ENCODE measurements at places on chromosomes 11 and 22.
A peak's percentile ranks its signal among the peaks of the same experiment; 100 is the strongest.

GRCh38 chr11:33773404-33773986 lies 825 bp downstream of the FBXO3 start:
- no peak for DNase-seq

DNA sequence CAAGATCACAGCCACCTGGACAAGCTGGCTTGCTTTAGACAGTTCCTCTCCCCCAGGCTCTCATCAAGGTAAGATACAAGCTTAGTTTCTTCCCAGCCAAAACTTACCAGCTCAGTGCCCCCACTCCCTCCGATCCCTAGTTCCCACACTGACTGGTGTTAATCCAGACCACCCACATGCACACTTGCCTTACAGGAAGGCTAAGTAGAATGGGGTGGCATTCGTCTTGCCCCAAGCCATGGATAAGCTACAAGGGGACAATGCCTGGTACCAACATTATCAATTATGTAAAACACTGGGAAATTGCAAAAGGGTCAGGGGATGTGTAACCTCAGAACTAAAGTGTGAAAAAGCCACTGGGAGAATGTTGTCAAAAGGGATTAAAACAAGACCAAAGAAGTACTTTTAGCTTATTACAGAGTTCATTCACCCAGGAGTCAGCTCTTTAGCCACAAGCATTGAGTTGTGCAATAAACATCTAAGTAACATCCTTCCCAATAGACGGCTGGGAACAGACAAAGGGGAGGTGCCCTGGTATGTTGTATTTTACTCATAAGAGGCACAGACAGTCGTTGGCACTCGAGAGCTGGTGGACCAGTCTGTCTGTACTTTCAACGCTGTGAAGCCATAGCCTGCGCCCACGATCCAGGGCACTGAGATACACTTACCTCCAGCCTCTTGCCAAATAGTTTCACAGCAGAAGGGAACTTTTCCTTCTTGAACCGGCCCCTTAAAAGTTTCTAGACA lies 1.1 kb downstream of the DHCR7 start:
- no peak for DNase-seq

- DNase-seq, result no peak
These were observed 27.6 kb upstream of the SLC35C1 start for GRCh38 chr11:45777127-45777969.

- no peak for DNase-seq
These were observed 282 bp downstream of the PC start for GRCh38 chr11:66957971-66958231.

- DNase-seq, result no peak
These were observed 7.1 kb downstream of the SNU13 start for GRCh38 chr22:41681616-41682015.

- peak; percentile 77 for DNase-seq
These were observed 627 bp downstream of the ASCL2 start for GRCh38 chr11:2269601-2270321.

GRCh38 chr11:116660011-116660410 lies 112.8 kb downstream of the BUD13 start:
- DNase-seq, result no peak

GRCh38 chr11:76802621-76803020 lies 19.5 kb downstream of the TSKU start:
- no peak for DNase-seq

DNA sequence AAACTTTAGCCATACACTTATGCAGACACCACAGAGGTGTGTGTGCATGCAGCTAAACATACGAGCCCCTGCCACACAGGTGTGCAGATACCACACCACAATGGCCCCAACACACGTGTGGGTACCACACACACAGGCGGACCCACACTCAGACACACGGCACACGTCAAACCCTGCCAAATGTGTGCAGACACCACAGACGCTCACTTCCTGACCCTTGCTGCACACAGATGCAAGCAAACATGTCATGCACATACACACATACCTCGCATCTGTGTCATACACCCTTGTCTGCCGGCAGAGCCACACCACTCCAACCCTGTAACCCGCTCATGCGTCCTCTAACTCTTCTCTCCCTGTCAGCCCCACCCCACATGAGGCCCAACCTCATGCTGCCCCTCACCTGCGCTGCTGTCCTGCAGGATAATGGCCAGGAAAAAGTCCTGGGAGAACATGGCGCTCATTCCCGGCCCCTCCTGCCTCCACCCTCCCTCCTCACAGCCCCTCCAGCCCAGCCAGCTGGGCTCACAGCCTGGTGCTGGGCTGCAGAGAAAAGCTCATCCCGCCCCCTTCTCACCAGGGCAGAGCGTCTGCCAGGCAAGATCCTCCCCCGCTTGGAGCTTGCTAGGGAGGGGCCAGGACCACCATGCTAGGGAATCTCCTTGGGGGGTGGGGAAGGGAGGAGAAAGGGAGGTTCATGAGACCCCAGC lies 14.2 kb downstream of the SMPD1 start:
- no peak for DNase-seq

- no peak for DNase-seq
These were observed 50.5 kb downstream of the CLTCL1 start for GRCh38 chr22:19240813-19241592.

DNA sequence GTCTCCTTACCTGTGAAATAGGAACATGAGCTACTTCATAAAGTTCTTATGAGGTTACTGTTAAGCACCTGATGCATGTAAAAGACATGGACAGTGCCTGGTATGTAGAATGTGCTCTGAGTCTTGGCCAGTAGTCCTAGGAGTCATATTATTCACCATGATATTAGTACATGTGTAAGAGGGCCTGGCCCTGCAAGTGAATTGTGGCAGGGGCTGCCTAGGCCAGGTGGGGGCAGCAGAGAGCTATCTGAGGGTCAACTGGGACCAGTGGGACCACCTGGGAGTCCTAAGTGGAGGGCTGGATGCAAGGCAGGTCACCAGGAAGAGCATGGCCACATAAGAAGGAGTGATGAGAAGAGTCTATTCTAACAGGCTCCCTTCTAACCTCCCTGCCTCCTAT lies 529.5 kb downstream of the SOX6 start:
- DNase-seq, result no peak

- no peak for DNase-seq
These were observed 20.0 kb downstream of the MTFP1 start for GRCh38 chr22:30445438-30446145.

GRCh38 chr22:17412232-17412631 lies 43.0 kb downstream of the CECR2 start:
- DNase-seq, result no peak

DNA sequence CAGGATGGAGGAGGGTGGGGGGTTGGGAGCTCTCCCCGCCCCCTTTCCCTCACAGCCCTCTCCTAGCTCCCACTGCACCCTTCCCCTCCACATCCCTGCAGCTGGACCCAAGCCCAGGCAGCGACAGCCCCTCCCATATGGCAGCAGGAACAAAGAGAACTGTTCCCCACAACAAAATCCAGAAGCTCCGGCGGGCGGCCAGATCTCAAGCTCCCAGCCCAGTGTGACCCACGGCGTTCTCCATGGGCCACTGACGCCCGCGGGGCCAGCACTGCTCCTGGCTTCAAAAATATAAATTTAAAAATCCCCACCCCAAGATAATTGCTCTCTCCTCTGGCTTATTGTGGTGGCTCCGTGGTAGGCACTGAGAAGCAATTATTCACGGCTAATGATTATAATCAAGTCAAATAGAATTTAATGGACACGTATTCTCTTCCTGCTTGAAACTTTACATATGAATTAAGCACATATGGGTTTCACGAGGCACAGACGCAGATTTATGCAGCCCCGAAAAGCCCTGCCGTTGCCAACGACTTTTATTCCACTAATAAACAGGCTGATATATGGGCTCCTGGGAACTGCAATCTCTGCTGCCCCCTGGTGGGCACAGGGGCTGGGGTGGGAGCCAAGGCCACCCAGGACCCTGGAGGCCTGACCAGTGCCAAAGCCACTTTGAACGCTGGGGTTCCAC lies 17.5 kb downstream of the MACROD1 start:
- no peak for DNase-seq

- DNase-seq, result no peak
These were observed 9.2 kb upstream of the PRSS23 start for GRCh38 chr11:86790867-86791849.

GRCh38 chr22:19406846-19407245 lies 24.7 kb downstream of the HIRA start:
- no peak for DNase-seq

DNA sequence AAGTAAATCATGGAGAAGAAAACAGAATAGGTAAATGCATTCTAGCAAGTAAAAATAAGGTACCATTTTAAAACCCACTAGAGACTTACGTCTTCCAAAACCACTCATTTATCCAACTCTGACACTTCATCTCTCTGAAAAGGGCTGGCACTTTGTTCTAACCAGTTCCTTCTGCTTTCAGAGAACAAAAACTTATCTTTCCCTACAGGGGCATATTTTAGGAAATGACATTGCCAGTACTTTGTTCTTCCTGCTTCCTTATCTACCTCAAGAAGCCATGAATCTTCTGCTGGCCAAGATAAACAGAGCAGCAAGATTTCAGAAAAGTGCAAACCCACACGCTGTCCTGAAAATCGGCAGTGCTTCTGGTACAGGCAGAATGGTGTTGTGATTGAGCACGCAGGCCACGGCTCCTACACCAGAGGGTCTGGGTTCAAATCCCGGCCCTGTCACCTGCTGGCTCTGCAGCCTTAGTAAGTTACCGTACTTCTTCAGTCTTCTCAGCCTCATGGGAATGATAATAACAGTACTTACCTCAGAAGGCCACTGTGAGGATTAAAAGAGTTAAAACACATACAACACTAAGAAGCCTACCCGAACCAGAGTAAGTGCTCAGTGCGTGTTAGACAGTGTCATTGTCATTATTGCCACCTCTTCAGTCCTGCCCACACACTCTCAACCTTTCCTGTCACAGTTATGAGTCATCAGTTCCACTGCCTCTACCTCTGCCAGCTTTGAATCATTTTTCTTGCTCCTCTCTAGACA lies 11.0 kb downstream of the MPZL3 start:
- DNase-seq, result no peak

DNA sequence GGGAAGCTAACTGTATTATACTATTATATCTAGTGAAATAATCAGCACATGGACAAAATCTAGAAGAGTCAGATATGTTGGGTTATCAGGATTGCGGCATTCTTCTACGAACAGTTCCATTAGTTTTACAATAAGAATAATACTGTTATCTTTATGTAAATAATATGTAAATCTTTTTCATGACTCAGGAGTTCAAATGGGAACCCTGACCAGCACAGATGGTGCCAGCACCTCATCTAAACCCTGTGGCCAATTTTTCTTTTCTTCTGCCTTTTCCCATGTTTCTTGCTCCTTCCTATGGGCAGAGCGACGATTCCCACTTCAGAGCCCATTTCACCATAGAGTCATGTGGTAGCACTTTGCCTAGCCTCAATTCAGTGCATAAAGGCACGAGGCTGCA lies 68.4 kb upstream of the CYP2D6 start:
- no peak for DNase-seq

DNA sequence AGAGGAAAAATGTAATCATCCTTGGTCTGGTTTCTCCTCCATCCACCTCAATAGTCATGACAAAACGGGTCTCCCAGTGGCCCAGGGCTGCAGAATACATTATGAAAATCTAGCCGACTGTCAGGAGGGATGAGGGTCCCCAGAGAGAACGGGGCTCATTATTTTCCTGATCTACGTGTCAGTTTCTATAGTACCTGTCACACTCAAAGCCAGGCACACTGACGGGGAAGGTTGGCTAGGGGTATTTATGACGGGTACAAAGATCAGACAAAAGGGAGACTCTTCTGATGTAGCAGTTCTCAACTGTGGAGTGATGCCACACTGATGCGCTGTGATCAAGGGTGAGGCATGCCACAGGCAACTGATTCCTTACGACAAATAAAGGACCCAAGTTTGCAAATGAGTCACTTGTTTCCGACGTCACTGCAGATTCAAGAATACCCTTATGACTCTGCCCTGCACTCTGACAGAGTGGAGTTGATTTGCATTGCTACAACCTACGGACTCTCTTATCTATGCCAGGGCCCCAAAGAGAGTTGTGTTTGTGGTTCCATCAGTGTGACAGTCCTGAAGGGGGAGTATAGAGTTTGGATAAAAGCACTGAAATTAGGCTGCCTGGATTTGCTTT lies 188.2 kb upstream of the TBCEL start:
- DNase-seq, result no peak

GRCh38 chr11:119470317-119471291 lies 47.6 kb upstream of the THY1 start:
- no peak for DNase-seq

DNA sequence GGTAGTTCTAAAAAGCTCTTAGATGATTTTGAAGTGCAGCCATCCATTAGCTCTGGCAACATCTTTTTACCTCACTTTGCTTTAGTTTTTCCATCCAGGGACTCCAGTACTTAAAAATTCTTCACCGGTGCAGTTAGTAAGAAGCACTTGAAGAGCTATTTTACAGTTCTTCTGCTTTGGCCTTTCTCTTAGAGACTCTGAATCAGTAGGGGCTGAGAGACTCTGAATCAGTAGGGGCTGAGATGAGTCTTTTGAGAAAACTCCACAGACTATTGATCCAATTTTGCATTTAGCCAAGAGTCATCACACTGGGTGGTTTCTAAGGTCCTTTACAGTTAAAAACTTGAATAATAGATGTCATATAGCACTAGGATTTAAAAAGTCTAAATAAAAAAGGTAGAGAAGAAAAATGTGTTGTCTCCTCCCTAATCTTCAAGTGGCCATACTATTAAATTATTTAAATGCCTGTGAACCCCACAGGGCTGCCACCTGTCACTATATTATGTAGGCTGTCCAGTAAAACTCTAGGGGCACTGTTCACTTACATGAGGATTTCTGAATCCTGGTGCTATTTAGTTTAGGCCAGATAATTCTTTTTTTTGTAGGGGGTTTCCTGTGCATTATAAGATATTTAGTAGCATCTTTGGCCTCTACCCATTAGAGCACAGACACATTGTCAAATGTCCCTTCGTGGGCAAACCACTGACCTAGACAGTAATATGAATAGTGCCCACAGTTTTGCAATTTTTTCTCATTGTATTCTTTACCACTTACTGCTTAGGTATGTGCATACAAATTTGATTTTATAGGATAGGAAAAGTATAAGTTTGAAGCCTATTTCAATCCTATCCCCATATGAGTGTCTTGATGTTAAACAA lies 26.3 kb upstream of the HIKESHI start:
- DNase-seq, result no peak

DNA sequence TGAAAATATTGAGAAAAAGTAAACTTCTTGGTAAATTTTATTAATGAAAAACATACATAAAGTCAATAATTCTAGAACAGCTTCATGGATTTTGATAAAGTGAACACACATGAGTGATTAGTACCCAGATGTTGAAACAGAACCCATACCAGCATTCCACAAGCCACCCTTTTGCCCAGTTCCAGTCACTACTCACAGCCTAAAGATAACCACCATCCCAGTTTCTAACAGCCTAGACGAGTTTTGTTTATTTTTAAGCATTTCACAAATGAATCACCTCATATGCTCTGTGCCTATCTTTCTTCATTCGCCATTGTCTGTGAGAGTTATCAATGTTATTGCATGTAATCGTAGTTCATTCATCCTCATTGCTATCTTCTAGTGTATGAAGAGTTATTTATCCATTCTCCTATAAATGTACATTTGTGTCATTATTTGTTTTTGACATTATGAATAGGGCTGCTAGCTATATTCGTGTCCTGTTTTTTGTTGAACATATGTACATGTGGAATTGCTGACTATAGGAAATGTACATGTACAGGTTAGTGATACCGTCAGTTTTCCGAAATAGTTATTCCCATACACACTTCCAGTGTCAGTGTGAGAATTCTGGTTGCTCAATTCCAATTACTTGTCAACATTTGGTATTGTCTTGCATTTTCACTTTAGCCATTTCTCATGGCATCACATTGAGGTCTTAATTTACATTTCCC lies 44.5 kb upstream of the TEAD1 start:
- no peak for DNase-seq

All from iPS DF 19.7 (cell line).